ENCODE measurements at places on chromosomes 11 and 22.

- no peak for DNase-seq
Observed at GRCh38 chr11:24747275-24748251, 250.7 kb downstream of the LUZP2 start.

GRCh38 chr11:11622772-11623171 lies 967 bp upstream of the GALNT18 start:
- no peak for DNase-seq

- peak; percentile 63 for DNase-seq
Observed at GRCh38 chr11:42239188-42239587, 779.7 kb upstream of the LRRC4C start.

DNA sequence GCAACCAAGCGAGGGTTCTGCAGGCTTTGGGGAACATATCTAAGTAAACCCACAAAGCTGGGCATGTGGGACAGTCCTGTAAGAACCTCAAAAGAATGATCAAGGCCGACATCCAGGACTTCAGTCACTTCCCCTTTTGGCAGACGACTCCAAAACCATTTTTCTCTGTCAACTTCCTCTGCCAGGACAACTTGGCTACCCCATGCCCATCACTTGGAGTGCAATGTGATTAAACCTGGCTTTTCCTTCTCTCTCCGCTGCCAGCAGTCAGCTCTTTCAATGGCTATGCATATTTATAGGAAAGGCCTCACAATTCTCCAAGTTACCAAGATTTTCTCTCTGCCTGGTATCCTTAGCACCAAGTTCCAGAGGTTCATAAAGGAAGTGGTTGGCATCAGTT lies 78.9 kb downstream of the C11orf58 start:
- DNase-seq, result no peak

DNA sequence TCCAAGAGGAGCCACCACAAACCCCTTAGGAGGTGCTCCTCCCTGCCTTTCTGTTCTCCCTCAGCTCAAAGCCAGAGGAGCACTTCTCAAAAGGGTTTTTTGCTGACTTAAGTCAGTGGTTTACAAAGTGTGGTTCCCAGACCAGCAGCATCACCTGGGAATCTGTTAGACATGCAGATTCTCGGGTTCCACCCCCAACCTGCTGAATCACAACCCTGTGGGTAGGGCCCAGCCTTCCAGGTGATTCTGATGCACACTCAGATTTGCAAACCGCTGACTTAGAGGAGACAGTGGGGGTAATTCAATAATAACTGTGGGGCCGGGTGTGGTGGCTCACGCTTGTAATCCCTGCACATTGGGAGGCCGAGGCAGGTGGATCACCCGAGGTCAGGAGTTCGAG lies 22.8 kb downstream of the CREB3L1 start:
- no peak for DNase-seq

- DNase-seq, result no peak
Observed at GRCh38 chr11:105786741-105787140, 176.9 kb downstream of the GRIA4 start.

DNA sequence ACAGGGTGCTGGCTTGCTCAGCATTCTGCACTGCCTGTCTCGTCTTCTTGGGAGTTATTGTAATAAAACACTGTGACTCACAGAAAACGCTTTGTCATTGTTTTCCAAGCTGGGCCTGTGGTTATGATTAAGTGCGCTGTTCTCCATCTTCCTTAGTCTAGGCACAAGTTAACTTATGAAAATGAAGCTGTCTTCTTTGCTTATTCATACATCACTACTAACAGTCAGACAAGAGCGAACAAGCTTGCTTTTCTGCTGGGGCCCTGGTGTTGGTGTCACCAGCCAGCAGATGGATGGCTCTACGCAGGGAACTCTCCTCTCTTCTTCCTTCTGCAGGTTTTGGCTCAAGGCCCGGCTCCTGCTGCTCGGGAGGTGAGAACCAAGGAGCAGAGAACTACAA lies 380.1 kb upstream of the SYN3 start:
- DNase-seq, result no peak

DNA sequence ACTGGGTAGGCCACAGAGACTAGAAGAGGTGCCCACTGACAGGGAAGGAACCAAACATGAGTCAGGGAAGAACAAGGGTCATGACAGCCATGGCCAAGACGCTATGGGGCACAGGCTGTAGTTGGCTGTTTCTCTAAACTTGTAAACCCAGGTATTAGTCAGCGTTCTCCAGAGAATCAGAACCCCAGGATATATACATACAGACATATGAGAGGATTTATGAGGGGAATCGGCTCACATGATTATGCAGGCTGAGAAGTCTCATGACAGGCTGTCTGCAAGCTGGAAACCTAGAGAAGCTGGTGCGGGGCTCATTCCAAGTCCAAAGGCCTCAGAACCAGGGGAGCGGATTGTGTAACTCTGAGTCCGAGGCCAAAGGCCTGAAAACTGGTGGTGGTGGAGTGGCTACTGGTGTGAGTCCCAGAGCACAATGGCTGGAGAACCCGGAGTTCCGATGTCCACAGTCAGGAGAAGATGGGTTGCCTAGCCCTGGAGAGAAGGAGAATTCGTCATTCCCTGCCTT lies 29.7 kb upstream of the CD81 start:
- no peak for DNase-seq

DNA sequence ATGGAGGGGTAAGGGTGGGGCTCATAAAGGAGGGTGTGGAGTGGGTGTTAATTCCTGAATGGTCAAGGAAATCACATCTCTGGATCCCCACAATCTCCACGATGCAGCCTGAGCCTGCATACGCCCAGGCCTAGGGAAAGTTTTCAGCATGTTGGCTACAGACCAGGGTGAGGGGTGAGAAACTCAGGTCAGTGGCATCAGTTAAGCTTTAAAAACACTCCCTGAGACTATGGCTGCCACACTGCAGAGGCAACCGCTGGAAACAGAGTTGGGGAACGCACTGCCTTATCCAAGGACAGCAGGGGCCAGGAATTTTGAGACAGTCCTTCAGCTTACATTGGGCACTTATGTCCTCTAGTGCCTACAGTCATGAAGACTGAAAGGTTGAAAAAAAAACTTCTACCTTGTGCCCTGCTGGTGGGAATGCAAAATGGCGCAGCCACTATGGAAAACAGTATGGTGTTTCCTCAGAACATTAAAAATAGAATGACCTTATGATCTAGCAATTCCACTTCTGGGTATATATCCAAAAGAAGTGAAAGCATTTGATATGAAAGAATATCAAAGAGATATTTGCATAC lies 19.7 kb downstream of the DKK3 start:
- DNase-seq, result no peak

DNA sequence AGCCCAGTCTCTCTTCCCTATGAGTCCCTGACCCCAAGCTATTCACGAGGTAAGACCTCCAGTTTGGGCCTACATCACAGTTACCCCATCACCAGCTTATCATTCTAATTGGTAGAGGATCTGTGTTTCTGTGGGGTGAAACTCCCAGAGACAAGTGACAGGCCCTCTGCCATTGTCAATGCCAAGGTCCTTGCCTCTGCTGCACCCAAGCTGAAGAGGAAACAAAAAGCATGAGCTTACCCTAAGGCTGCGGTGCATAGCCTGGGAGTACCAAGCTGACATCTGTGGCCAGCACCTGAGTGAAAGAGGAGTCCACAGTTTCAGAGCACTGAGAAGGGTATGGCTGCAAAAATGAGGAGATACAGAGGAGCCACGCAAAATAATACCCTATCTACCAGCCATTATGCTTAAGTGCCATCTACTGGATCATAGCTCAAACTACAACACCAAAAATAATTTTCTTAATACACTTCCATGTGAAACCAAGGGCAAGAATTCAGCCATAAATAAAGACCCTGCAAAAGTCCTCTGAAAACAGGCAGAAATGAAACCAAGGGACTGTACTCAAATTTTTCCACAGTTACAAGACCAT lies 62.3 kb upstream of the ANO5 start:
- DNase-seq, result peak; percentile 12

DNA sequence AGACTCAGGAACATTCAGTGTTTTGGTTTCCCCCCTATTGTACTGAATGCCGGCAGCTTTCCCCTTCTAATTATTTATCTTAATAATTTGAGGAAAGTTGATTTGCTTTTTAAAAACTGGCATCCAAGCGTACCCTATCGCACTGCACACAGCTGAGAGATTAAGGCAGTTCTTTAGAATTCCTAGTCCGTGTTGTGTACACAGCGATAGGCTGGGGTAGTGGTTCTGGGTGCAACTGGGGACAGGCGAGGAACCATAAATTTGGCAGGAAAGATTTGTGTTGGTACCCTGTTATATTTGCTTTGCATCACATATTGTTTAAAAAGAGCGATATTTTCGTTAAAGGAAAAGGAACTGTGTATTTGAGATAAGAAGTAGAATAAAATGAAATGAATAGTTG lies 39.2 kb downstream of the PTPRJ start:
- DNase-seq, result no peak

GRCh38 chr11:127898422-127899365 lies 688.7 kb downstream of the ETS1 start:
- DNase-seq, result no peak

DNA sequence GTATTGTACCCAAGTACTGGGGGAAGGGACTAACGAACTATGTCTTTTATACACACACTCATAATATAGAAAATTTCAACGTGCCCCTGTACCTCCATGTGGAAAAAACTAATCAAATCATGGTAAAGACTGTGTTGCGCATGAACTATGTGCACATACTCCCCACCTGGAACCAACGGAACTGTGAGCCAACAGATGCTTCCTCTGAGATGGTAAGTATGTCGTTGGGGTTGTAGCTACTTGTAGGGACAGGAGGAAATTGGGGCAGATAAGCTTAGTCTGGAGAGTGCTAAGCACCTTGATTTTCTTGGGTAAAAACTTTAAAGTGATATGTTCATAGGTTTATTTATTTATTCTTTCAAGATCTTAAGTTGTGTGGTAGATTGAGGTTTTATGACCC lies 40.1 kb downstream of the GLYAT start:
- no peak for DNase-seq

- DNase-seq, result no peak
Observed at GRCh38 chr22:40121461-40121860, 56.3 kb upstream of the TNRC6B start.

- DNase-seq, result no peak
Observed at GRCh38 chr11:72899238-72899637, 85.0 kb downstream of the ATG16L2 start.

DNA sequence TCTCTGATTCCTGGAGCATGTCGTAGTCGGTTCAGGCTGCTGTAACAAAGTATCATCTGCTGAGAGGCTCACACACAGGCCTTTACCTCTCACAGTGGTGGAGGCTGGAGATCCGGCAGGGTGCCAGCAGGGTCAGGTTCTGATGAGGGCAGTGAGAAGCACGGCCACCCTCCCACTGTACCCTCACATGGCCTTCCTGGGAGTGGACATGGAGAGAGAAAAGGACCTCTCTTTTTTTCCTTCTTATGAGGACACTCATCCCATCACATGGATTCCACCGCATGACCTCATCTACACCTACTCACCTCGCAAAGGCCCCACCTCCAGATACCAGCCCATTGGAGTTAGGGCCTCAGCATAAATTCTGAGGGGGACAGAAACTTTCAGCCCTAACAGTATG lies 99.5 kb downstream of the BCR start:
- DNase-seq, result no peak

DNA sequence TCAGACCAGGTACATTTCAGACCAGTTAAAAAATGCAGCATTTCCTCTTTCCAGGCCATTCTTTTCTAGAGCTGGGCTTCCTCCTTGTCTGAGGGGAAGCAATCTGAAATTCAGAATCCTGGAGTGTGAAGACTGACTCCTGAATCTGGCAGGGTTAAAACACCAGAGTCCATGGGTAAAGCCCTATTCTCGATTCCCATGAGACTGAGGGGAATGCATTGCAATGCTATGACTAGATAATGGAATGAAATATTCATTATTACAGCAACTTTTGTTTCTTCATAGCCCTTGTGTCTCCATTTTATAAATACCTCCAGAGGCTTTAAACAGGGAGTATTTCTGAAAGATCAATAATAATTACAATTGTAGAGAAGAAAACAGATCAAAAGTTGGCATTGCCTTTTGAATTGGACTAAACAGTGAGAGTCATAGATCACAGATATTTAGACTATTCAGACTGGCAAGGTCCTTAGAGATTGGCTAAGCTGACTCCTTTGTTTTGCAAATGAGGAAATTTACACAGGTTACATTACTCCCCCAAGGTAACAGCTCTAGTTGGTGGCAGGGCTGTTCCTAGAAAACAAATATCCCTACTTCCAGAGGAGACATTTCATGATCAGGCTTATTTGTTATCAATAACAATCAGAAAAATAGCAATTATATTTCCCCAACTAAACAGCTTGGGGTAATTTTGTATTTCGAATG lies 632.6 kb upstream of the KIRREL3 start:
- DNase-seq, result no peak

DNA sequence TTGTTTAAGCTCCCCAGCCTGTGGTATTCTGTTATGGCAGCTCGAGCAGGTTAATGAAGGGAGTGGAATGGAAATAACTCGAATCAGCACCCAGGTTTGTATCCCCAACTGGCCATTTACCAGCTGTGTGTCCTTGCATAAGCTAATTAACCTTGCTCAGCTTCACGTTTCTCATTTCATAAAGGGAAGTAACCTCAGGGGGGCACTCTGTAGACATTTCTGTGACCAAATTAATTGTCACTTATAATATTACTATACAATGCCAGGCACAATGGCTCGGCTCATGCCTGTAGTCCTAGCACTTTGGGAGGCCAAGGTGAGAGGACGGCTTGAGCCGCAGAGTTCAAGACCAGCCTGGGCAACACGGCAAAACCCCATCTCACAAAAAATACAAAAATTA lies 13.8 kb downstream of the ADA2 start:
- peak; percentile 12 for DNase-seq

DNA sequence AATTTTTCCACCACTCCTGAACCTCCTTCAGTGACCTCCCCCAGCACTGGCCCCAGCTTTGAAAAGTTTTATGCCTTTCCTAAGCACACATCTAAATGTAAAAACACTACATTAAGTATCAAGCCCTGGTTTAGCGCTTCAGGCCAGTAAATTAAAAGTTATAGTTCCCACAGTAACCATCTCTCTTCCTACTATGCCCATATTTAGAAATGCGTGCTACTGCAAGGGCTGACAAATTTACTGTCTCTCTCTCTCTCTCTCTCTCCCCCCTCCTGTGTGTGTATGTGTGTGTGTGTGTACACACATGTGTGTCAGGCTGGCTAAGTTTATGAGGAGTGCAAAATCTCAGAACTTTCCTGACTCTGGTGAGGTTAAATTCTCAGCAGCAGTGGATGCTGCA lies 231.4 kb downstream of the LARGE1 start:
- no peak for DNase-seq

GRCh38 chr22:17368554-17369438 lies 464 bp upstream of the CECR2 start:
- no peak for DNase-seq

- DNase-seq, result no peak
Observed at GRCh38 chr11:78063440-78064181, at the start of gene THRSP. Gene THRSP (plus strand): TSS chr11:78063861. CDS start chr11:78063882, 21 bp downstream.

- no peak for DNase-seq
Observed at GRCh38 chr11:27563201-27563600, 56.6 kb upstream of the LIN7C start.

- DNase-seq, result no peak
Observed at GRCh38 chr22:27630754-27631153, 170.8 kb downstream of the MN1 start.

GRCh38 chr11:69292221-69292648 lies 1.7 kb upstream of the MYEOV start:
- peak; percentile 32 for DNase-seq

- no peak for DNase-seq
Observed at GRCh38 chr11:5200582-5200981, at the start of gene OR51V1. Gene OR51V1 (minus strand): TSS chr11:5200682. CDS start chr11:5200682, 0 bp downstream.
